ENCODE measurements at places on chromosomes 6 and 20.
A peak's percentile ranks its signal among the peaks of the same experiment; 100 is the strongest.

DNA sequence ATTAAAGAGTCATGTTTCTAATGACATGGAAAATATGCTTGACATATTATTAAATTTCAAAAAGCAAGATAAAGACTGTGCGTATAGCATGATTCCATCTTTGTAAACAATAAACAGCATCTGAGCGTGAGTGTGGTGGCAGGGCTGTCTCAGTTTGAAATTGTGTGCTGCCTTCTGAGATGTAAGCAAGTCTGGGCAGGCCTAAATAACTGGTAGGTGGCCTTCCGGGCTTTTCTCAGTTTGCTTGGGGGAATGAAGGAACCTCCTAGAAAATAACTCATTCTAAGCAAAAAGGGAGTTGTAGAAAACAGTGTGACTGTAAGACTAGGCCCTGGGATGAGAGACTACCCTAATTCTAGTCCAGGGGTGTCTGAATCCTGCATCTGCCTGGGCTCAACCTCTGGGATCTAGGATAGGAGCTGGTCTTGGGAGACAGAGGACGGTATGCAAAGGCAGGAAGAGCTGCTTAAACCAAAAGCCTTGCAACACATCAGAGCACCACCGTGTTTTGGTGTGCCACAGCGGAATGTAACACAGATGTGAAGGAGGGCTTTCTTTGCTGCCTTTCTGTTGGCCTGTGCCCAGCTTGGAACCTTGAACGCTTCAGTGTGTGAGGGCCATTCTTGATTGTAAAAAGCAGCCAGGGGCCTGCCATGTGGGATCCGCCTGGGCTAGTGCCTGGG lies 63.5 kb upstream of the L3MBTL3 start:
- no peak for DNase-seq

DNA sequence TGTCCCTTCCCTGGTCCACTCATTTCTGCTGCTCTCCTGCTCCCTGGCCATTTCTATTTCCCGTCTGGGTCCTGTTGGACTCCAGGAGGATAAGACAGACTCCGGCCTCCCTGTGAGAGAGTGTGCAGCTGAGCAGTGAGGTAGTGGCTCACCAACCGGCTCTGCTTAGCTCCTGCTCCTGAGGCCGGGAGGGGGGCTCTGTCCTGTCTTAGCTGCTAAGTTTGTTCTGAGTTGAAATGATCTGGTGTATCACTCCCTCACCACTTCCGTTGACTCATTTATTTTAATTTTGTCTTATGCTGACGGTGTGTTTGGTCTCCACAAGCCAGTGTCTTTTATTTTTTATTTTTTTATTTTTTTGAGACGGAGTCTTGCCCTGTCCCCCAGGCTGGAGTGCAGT lies 148.5 kb upstream of the PDE10A start:
- no peak for DNase-seq

- DNase-seq = no peak
Measured at GRCh38 chr6:129393654-129394053, 316.3 kb downstream of the ARHGAP18 start.

DNA sequence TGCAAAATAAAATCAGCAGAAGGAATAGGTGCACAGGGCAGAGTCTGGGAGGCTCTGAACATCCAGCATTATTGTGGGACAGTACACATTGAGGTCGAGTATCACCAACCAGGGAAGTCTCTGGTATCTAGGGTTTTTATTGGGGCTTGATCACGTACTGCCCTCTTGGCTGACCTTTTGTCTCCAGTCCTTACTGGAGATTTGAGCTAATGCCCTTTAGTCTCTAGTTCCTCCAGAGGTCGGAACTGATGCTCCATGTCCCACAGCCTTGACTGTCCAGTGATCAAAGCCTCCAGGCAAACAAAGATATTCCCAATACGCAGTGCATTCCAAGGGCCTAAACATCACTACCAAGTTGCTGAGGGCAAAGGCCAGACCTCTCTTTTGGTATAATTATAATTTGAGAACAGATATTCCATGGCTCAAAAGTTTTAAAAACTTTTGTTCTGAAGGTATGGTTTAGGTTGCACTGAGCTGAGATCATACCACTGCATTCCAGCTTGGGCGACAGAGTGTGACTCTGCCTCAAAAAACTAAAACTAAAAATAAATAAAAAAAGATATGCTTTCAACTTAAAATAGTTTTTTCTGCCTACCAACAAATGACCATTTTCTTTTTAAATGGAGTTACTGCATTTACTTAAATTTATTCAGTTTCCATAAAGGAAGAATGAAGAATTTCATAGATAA lies 56.9 kb upstream of the DYNLRB1 start:
- DNase-seq = no peak

- DNase-seq = no peak
Measured at GRCh38 chr6:139253656-139254055, 38.1 kb downstream of the TXLNB start.

DNA sequence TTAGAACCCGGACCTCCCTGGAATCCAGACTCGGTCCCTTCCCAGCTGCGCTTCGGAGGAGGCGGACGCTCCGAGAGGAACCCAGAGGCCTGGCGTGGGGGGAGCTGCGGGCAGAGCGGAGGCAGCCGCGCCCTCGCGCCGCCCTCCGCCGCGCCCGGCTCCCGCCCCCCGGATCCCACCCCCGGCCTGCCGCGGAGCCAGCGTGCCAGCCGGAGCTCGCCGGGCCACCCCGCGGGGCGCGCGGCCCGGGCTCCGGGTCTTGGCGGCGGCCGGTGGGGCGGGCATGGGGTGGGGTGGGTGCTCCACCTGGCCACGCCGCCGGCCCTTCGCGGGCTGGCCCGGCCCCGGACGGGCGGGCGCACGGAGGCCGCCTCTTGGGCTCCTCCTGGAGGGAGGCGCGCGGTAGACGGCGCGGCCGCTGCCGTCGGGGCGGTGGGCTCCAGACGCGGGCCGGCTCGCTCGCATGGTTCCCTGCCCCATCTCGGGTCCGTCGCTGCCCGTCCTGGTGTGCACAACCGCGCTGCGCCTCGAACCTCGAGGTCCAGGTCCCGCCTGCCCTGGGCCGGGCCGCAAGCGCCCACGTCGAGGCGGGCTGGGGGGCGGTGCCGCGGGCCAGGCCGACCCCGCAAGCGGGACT lies 592 bp upstream of the CDYL start:
- DNase-seq = peak; percentile 53

GRCh38 chr6:16690608-16691142 lies 70.6 kb downstream of the ATXN1 start:
- no peak for DNase-seq

DNA sequence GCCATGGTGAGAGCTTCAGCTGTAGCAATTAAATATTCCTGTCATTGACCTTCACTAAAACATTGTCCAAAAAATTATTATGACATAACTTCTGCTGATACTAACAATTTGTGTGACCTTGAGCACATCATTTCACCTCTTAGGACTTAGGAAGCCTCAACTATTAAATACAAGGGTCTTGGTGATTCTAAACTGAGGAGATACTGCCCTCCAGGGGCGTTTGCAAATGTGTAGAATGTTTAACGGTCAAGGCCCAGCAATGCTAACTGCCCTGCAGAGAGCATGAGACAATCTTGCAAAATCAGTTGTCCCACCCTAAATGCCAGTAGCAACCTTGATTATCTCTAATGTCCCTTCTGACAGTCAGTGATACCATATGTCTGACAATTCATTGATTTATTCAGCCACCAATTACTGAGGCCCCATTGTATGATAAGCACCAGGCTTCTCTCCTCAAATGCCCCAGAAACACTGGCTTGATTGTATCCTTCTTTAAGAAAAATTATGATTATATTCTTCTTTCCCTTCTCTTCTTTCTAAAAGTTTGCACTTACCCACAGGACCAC lies 284.1 kb upstream of the PLN start:
- no peak for DNase-seq

GRCh38 chr20:23753589-23753988 lies 2.9 kb upstream of the CST1 start:
- DNase-seq = no peak

- no peak for DNase-seq
Measured at GRCh38 chr6:130692659-130693058, 134.5 kb upstream of the SMLR1 start.

DNA sequence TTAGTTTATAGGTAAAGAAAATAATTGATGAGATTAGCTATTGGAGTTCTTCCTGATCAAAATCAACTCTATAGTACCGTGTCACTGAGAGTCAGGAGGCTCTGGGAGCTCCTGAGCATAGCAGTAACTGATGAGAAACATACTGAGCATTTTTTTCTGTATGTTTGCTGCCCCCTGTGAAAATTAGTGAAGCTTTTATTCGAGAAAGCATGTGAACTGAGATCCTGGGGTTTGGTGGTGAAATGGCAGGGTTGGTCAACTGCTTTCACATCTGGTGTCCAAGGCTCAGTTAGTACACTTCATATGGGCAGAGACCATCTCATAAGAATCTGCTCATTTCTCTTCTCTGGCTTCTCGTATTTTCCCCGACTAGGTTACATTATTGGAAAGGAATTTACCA lies 4.1 kb upstream of the ABT1 start:
- no peak for DNase-seq

GRCh38 chr6:121890307-121890910 lies 455.0 kb downstream of the GJA1 start:
- DNase-seq = no peak

GRCh38 chr20:53621482-53622246 lies 28.0 kb upstream of the ZNF217 start:
- DNase-seq = no peak

DNA sequence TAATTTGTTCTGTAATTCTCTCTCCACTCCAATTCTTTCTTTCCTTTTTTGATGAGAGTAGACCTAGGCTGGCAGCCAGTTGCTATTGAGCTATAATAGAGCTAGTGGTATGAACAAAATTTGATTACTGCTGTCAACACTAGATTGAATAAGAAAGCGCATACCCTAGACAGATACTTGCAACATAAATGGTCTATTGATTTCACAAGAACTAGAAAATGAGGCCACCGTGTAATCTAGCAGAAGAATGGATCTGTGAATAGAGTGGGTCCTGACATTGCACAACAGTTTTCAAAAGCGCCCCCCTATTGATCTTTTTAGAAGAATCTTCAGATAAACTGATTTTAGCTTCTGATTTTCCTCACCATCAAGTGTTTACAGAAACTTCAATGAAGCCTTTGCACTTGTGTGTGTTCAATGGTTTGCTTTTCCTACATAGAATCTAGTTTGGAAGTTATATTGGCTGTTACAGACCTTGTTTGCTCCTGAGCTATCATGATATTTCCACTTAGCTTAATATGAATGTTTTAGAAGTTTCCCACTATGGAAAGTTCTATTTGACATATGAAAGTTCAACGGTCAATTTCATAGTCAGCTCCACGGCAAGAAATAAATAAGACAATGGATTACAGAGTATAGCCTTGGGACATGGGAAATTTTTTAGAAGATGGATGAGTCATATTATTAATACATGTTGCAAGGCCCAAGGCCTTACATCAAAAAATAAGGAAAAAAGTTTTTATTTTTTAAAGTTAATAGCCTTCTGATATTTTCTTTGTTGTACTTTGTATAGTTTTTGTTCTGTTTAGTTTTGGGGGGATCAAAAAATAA lies 55.6 kb downstream of the UTRN start:
- DNase-seq = no peak

- DNase-seq = no peak
Measured at GRCh38 chr6:11093376-11093625, 333 bp upstream of the SMIM13 start.

GRCh38 chr6:5034736-5035135 lies 30.9 kb upstream of the RPP40 start:
- DNase-seq = no peak

DNA sequence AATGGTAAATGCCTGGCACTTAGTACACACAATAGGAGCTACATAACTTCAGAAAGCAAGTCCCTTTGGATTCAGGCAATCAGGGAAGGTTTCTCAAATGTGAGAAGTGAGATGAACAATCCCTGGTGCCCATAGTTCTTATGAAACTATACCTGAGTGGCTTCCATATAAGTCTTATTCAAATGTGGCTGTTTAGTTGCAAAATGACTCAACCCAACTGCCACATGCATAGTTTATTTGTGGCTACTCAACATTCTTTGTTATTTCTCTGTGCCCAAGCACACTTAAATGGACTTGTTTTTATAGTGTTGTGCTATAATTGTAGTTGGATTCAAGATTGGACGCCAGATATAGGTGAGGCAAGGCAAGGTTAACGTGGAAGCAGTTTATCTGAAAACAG lies 93.7 kb upstream of the ATXN1 start:
- no peak for DNase-seq

GRCh38 chr6:49423817-49424216 lies 39.2 kb downstream of the MMUT start:
- DNase-seq = no peak

DNA sequence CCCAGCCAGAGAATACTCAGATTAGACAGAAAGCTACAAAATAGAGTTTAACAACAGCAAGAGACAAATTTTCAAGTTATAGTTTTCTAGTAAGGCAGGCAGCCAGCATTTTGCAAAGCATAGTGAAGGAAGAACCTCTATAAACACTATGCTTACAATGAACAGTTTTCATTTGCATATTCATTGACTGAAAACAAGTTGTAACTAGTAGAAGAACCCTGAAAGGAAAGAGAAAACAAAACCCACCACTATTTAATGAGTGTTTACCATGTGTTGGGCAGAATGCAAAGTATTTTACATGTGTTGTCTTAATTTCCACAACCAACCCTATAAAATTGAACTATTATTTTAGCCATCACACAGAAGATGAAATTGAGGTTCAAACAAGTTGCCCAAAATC lies 196.1 kb downstream of the UBE3D start:
- no peak for DNase-seq

GRCh38 chr20:50540620-50541605 lies 30.7 kb downstream of the PTPN1 start:
- no peak for DNase-seq
